ENCODE measurements at places on chromosomes 13 and 19.

DNA sequence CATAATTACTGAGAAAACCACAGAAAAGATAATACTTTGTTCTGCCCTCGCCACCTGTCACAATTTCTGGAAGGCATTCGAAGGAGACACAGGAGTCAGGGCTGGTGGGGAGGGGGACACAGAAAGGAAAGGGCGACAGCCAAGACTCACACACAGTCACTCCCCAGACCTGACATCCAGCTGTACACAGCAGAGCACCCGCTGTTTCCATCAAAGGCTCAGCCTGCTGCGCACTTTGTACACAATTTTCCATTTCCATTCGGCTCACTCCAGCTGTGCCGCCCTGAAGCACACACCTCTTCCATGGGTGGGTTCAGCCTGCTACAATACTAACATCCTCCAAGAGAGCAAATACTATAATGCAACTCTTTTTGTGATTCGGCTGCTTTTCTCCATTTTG lies 38.0 kb downstream of the STK24 start:
- DNase-seq, result no peak

GRCh38 chr19:1774989-1775772 lies 21.9 kb downstream of the ONECUT3 start:
- no peak for DNase-seq

GRCh38 chr13:89755729-89756492 lies 1591.6 kb upstream of the MIR17HG start:
- DNase-seq, result no peak

GRCh38 chr13:46555722-46556417 lies 2.9 kb downstream of the LRCH1 start:
- DNase-seq, result no peak

DNA sequence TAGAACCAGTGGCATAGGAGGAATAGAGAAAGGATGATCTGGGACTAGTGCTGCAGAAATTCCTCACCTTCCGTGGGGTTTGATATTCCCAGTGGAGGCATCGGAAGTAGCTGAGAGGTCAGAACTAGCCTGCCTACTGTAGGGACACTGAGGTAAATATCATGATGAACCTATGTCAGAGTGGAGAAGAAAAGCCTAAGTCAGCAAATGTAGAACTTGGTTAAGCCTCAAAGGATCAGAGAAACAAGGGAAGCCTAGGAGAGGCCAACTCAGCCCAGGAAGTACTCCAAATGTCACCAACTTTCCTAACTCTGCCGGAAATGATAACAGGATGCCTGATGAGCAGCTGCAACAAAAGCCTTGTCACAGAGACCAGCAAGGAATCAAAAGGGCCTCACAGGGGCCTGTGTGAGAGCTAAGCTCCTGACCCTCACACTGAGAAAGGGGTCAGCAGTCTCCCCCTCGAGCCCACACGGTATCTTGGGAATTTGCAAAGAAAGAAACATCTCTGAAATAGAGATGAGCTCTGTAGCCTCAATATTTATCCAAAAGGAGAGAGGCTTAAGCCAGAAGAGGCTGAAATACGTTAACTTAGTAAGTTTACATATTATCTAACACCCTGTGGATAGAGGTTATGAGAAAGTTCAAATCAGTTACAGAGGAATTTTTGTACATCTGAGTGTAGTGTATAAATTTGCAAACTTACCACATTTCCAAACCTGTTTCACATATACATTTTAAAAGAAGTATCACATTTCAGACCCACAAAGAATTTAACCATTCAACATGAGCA lies 1064.3 kb downstream of the DIAPH3 start:
- DNase-seq, result no peak

DNA sequence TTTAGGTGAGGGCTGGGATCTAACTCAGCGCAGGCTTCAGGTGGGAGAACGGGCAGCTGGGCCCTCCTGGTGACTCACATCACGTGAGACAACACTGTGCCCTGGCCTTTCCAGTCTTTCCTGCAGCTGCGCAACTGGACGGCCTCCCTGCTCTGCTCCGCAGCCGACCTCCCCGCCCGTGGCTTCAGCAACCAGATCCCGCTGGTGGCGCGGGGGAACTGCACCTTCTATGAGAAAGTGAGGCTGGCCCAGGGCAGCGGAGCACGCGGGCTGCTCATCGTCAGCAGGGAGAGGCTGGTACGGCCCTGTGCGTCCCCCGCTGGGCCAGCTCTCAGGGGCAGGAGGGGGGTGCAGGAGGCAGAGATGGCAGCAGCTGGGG lies 8.8 kb downstream of the SPPL2B start:
- no peak for DNase-seq

GRCh38 chr13:95620825-95621498 lies 23.5 kb downstream of the DZIP1 start:
- no peak for DNase-seq

- no peak for DNase-seq
Observed at GRCh38 chr13:69291292-69291906, 816.2 kb upstream of the ATXN8OS start.

DNA sequence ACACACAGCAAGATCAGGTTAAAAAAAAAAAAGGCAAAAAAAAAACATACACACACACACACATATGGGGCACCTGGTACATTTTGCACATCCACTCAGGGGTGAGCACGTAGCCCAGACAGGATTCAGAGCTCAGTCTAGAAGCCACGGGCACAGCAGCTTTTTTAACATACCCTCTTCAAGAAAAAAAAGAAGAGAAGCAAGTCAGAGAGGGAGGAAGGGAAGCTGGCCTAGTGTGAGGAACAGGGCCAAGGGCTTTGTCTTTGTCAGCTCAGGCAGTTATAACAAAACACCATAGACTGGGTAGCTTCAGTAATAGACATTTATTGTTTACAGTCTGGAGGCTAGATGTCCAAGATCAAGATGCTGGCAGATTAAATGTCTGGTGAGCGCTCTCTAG lies 2.3 kb upstream of the TPM4 start:
- no peak for DNase-seq

DNA sequence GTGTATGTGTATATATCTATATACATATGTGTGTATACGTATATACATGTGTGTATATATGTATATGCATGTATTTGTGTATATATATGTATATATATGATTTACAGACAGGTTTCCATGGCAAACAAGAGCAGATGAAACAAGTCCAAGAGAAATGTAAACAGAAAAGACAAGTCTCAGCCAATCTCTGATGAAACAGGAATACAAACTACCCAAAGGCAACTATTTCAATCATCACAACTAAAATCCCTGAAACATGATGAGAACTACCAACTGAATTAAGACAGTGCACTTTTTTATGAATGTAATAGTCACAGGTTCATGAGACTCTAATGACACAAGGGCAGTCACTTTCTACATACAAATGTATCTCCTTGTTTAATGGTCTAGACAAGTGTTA lies 140.2 kb downstream of the TNFRSF19 start:
- no peak for DNase-seq

- DNase-seq, result no peak
Observed at GRCh38 chr13:90238413-90238812, 1109.1 kb upstream of the MIR17HG start.

DNA sequence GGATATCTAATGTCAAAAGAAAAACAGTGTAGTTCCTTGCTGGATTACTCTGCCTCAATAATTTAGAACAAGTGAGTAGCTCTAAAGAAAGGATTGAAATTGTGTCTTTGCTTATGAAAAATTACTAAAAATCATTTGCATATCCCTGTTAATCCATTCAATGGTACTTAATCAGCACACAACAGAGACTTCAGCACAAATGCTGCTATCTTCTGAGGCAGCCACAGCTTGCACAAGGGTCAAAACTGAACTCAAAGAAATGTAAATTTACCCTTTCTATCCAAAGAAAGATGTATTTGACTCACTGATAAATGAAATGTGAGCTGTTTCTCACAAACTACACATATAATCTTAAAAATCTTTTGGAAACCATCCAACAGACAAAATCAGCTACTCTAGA lies 116.2 kb downstream of the LHFPL6 start:
- no peak for DNase-seq

DNA sequence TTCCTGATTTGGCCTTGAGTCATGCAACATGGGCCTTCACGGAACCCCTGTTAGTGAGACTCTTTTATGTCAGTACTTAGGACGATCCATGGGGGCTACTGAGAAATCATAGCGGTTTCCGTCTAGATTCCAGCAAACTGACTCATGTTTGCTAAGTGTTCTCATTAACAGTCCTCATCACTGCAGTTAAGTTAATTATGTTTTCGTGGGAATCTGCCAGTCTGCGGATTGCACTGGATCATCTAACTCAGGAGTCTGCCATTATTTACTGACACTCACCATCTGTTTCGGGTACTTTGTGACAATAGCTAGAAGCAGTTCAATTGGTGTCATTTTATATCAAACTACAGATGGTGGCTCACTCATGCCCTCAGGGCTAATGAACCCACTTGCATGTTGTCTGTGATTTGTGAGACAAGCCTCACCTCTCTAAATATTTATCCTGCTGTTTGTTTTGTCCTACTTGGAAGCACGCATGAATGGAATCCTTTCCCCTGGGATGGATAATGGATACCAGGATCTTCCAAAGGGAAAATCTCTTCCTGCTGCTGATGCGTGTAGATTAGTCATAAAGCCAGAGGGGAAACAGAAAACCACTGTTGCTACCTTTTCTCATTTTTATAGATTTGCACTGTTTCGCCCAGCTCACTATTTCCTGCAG lies 61.8 kb downstream of the RAB20 start:
- no peak for DNase-seq

- DNase-seq, result no peak
Observed at GRCh38 chr13:97654236-97654635, 220.3 kb downstream of the RAP2A start.

- DNase-seq, result no peak
Observed at GRCh38 chr13:59038824-59039223, 1124.9 kb downstream of the DIAPH3 start.

DNA sequence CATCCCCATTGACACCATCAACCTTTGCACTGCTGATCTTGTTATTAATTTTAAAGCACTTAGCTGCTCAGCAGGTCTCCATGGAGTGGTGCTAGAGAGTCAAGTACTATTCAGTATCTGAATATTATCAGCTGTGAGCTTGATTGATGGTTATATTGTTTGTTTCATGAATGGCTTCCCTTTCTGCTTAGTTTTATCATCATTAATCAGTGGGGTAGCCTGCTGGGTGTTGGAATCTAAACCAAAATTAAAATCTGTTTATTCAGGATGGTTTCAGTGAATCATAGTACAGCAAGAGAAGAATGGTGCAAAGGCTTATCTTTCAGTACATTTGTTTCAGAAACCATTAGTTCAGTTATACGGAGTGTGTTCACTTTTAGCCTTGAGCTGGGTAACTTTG lies 42.5 kb upstream of the SCEL start:
- DNase-seq, result no peak

GRCh38 chr19:19502808-19503602 lies 12.3 kb downstream of the TSSK6 start:
- no peak for DNase-seq

- no peak for DNase-seq
Observed at GRCh38 chr19:15669891-15670290, 3.0 kb upstream of the CYP4F12 start.

- DNase-seq, result no peak
Observed at GRCh38 chr13:101695870-101696516, 243.5 kb downstream of the ITGBL1 start.

DNA sequence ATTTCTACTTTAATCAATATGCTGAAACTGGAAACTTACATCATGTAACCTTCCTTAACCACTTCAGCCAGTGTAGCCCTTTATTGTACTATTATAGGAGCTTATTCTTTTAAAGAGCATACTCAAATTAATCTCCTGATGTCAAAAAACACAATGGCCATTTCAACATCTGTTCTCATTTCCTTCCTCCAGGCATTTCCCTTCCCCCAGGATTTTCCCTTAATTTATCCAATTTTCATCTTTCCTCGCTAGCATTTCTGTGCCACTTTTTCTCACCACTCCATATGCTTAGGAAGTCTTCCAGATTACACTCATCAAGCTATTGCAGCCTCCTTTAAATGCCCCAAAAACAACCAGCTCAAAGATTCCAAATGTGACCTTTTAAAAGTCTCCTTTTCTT lies 265.0 kb downstream of the PCDH9 start:
- DNase-seq, result no peak

- no peak for DNase-seq
Observed at GRCh38 chr13:36831291-36831690, 12.3 kb downstream of the RFXAP start.

DNA sequence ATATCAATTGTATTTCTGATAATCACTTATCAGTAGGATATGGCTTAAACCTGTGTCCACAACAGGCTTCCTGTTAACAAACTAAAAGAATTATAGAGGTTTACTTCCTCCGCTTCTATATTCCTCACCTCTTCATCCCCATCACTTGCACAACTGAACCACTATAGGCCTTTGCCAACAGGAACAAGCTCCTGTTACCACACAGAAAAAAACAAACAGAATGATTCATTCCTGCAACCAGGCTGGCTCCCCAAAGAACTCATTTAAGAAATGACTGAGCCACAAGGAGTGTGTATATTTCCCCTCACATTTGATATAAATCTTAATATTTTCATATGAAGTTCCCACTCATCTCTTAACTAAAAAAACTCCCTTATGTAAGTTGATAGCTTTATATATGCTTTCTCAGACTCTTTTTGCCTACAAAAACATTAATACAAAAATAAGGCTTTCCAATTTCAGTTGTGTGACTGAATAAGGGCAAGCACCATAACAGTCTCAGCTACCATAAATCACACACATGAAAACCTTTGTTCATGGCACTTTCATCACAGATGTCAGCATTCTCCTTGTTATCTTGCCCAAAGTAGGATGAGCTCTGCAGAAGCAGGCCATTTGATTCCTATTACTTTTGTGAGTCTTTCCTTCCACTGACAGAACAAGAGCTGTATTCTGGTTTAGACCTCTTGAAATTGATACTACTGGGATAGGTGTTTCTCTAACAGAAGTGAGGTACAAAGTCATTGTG lies 366.8 kb downstream of the SLITRK1 start:
- no peak for DNase-seq

DNA sequence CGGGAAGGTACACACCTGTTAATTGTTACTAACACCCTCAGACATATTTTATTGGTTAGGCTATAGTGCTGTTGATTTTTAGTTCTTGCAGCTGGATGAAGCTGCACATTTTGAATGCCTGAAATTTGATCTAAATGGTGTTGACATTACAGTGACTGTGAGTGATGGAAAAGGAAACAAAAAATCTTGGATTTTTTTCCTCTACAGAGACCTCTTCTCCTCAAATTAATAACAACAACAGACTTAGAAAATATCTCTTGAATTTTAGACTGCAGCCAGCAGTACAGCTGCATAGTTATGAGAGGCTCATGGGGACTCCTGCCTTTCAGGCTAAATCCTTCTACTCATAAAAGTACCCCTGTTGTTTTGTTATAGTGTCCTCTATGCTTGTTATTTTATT lies 500.5 kb upstream of the SPRY2 start:
- no peak for DNase-seq
